ENCODE measurements at places on chromosomes 7 and 10.

- no peak for DNase-seq
Observed at GRCh38 chr7:95199779-95200558, 124.4 kb downstream of the PON1 start.

- no peak for DNase-seq
Observed at GRCh38 chr7:438361-438760, 81.3 kb downstream of the PDGFA start.

DNA sequence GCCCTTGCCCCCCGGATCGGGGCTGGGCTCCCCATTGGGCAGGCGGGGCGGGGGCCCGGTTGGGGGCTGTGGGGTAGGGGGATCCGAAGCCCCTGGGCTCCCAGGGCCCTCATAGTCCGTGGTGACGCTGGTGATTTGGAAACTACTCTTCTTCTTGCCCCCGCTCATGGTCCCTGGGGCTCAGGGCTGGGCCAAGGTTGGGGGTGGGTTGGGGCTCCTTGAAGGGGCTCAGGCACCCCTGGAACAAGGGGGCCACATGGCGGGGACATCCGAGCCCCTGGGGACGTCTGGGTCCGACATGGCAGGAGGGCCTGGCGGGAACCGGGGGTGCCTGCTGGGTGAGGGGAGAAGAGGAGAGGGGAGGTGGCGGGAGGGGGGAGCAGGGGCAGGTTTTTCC is 1.1 kb downstream of the TSC22D4 start:
- DNase-seq = peak; percentile 68

GRCh38 chr7:16619979-16620408 is 25.6 kb downstream of the ANKMY2 start:
- no peak for DNase-seq

DNA sequence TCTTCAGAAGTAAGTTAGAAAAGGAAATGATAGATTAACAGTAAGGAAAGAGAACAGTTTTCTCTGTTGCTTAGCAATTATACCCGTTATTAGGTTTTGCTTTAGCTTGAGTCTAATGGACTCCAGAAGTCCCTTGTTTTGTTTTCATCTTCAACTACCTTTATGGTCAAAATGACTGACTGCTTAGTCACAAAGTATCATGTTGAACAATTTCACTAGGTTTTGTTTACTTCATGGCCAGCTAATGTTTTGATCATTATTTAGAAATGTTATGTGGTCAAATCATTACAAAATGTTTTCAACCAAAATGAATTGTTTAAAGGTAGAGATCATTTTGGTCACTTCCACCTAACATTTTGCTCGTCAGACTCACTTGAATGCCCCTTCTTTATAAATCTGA is 1.9 kb downstream of the UBN2 start:
- no peak for DNase-seq

DNA sequence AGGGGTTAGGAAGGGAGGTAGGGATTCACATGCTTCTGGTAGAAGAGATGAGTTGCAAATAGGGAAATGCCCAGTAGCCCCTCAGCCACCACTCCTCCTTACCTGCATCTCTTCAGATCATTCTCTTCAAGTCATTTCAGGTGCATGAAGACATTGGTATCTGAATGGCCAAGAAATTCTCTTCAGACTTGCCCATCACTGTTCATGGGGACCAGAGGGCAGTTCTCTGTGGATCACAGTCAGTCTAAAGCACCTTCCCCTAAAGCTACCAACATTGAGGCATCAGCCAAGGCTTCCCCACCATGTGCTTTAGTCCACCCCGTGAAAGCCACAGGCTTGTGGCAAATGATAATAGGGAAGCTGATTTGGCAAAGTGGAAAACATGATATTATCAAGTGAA is 319.4 kb upstream of the ZNF32 start:
- no peak for DNase-seq

GRCh38 chr10:124125305-124126116 is 32.1 kb upstream of the CHST15 start:
- no peak for DNase-seq

DNA sequence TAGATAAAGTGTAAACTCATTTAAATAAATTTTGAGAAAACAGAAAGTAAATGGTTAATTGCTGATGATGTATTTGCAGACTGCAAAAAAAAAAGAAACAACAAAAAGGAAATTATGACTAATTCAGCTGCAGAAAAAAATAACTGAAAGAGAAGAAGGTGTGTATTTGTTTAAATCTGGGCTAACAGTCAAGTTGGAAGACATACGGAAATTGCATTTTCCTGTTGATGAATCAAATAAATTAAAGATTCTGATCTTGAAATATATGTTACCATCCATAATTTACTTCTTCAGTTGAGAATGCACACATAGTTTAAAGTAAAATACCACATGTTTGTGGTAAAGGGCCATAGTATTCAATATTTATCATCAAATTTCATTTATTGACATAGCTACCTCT is 19.3 kb upstream of the ING3 start:
- no peak for DNase-seq

GRCh38 chr7:2015251-2015871 is 217.4 kb downstream of the MAD1L1 start:
- peak; percentile 43 for DNase-seq

- no peak for DNase-seq
Observed at GRCh38 chr7:24401628-24402593, 117.9 kb downstream of the NPY start.

DNA sequence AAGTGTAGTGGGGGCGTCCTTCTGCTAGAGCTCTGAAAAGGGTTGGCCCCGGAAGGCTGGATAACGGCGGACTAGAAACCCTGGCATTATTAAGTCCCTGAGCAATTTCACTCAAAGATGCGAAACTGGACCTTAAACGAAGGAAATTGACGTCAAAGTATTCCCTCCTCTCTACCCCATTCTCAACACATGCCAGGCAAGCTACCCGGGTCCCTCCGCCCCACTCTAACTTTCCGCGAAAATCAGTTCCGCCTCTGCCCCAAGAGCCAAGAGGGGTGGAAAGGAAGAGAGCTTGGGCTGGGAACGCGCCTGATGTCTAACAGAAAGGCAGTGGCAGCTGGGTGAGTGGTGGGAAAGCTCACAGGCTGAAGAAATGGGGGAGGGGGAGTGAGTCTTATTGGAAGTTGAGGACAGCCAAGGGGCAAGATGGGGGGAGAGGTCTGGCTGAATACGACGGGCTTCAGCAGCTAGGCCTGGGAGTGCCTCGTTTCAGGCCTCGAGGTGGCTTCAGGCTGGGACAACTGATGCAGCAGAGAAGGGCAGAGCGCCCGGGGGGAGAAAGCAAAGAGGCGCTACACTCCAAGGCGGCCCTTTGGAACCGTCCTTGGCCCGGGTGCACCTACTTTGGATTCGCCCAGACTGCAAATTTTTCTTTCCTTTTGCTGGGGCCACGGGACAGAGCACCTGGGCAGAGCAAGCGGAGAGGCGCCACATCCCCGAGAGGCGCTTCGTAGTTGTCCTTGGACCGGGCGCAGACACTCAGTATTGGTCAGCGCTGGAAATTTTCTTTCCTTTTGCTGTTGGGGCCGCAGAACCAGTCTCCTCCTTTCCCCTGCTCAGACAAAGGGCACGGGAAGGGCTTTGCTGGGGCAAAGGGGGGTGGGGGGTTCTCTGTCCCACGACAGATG is 2.0 kb upstream of the FEZF1 start:
- no peak for DNase-seq

GRCh38 chr7:16668049-16668858 is 22.3 kb downstream of the BZW2 start:
- no peak for DNase-seq

- no peak for DNase-seq
Observed at GRCh38 chr10:62012318-62012717, 110.8 kb downstream of the ARID5B start.

GRCh38 chr7:24659505-24659904 is 86.3 kb downstream of the PALS2 start:
- DNase-seq = no peak

GRCh38 chr10:4043897-4044665 is 259.1 kb upstream of the KLF6 start:
- no peak for DNase-seq

GRCh38 chr7:77454802-77455201 is 38.7 kb upstream of the GSAP start:
- DNase-seq = no peak

GRCh38 chr10:68154211-68154497 is 44.9 kb downstream of the MYPN start:
- no peak for DNase-seq

DNA sequence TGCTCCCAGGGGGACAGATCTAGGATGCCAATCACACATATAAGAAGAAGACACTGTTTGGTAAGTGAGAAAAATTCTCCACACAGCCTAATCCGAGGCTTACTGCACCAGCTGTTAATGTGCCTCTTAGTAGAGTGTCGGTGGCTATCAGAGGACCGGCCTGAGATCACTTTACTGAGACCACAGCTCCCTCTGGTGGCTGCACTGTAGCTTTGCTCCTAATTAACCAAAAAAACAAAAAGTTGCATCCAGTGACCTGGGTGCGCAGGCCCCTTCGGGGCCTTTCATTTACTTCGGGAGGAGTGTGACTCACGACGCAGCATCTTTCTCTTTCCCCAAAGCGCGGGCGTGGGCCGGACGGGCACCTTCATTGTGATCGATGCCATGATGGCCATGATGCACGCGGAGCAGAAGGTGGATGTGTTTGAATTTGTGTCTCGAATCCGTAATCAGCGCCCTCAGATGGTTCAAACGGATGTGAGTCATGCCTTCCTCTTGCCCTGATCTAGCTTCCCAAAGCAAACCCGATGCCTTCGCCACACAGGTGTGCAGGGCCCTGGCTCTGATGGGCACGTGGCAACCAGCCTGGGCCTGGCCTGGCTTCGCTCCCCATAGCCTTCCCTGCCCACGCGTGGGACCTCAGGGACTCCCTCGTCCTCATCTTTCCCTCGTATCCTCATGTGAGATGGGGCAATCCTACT is 56.7 kb downstream of the MKI67 start:
- DNase-seq = peak; percentile 92

DNA sequence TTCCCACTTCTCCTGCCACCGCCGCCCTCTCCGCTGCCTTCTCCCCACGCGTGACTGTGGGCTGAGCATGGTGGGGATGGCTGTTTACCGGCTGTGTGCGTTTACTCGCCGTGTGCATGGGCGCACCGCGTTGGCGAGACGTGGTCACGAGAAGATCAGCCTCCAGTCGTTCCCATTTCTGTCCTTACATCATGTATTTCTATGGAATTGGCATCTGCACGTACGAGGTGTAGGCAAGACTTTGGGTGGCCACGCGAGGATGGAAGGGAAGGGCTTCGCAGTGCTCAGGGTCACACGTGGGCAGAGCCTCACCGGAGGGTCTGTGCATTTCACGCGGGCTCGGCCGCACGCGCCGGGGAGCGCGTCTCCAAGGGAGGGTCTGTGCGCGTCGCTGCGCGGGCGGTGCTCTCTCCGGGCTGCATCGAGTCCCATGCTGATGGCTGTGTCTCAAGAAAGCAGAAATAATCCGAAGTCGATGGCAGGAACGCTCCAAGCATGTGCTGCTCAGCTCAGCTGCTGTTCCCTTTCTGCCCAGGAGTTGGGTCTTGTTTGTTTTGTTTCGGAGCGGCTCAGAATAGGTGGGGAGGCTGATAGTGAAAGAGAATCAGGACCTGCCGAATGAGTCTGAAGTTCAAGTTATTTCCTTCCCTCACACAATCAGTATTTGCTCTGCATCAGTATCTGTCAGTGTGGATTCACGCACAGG is 973 bp downstream of the CAMK1D start:
- peak; percentile 79 for DNase-seq

DNA sequence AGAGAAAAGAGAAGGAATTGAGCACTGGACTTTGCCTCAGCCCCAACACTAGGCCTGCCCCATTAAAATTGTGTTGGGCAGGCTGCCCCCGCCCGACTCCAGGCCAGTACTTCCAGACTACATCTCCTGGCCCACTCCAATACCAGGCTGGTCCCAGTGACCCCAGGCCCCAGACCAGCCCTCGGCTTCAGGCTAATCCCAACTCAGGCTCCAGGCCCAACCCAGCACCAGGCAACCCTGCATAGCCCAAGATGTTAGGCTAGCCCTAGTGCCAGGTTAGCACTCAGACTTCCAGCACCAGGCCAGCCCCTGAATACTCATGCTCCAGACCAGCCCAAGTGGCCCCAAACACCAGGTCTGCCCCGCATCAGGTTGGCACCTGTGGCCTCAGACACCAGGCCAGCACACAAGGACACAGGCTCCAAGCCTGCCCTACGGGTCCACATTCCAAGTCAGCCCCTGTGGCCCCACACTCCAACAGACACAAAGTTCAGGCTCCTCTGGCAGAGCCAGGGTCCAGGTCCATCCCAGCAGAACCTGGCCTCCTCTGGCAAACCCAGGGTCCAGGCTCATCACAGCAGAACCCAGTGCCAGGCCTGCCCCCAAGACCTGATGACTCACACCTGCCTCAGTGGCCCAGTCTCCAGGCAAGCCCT is 20.3 kb downstream of the COG5 start:
- no peak for DNase-seq

DNA sequence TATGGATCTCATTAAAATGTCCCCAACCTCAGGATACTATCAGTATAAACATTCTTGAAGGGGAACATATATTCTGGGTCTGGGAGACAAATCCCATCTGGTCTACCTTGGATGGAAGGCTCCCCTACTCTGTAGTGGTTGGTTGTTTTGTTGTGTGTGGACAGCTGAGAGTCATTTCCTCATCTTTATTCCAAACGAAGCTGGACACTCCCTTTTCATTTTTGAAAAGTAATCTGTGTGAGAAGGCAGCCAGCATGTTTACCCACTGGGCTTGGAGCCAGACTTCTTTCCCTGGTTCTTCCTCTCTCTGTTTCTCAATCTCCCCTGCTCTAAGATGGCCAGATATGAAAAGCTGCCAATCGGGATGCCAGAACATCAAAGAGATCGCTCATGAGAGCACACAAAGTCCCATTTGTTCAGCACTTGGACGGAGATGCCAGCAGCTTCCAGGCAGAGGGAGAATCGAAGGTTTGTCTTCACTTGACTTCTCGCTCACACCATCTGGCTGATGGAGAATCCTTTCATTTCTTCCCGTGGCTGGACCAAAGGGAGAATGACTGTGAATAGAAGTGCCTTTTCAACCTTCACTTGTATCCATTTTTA is 108.1 kb upstream of the AGR3 start:
- DNase-seq = no peak

DNA sequence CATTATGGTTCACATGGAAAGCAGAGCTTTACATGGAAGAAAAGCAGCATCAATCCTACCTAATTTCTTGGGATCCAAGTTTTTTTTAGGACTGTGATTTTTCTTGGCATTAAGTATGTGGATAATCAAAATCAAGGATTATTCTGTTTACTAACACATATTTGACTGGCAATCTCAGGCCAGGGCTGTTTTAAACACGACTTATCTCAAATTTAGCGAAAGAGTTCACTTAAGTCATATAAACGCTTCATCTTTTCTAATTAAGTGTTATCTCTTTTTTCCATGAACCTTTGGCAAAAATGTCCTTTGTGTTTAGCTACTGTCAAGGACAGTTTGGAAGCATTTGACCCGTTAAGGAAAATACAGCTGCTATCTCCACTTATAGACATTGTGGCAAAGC is 92.0 kb downstream of the GNAI1 start:
- no peak for DNase-seq

DNA sequence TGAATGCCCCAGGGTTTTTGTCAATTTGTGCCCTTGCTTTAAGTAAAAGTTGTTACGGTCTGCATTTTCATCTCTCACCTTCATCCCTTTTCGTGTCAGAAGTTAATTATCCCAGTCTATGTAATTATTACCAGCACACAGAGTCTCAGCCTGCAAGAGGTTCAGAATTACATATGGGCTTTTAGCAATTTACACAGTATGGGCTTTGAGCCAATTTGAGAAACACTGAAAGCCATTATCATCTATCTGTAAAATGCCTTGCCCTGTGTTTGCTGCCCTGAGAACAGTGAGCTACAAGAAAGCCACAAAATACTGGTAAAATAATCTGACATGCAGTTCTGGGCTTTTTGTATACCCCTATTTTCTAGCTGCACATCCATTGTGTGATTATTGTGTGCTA is 125.6 kb upstream of the STEAP4 start:
- DNase-seq = no peak

Data from activated effector memory CD4-positive, alpha-beta T cell treated with anti-CD3 and anti-CD28 coated beads, Interleukin-2, amount 50 U/mL, for 16 hours (primary cell).